ENCODE measurements at places on chromosomes 3 and 15.

DNA sequence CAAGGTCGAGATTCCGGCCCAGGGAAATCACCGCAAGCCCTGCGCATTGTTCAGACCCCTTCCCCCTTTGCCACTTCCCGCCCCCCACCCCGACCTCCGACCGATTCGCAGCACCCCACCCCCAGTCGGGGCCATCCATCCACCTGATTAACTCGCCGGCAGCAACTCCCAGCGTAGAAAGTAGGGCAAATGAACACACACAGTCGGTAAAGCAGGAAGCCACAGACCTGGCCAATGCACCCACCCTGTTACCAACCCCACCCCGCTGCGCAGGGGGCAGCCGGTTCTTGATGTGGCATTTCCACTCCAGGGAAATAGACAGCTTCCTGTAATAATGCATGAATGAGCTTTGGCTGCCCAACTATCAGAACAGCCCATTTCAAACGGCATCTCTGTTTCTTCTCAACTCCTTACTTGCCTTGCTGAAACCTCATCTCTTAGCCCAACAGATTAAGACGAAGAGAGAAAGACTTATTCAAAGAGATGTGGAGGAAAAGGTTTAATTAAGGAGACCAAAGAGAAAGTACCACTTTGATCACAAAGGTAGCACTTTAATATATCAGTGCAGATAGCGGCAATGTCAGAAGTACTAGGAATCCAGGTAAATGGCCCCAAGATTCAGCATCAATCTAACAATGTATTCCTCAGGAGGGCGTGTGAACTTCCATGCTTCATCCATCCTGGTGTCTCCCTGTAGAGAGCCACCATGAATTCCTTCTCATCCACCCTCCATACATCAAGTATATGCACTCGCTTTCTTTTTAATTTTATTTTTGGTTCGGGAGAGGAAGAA is 1.9 kb downstream of the TNIK start:
- DNase-seq = no peak

GRCh38 chr15:40768521-40769273 is 1.1 kb upstream of the C15orf62 start:
- DNase-seq = no peak

GRCh38 chr3:100401674-100402041 is 319 bp downstream of the LNP1 start:
- peak; percentile 55 for DNase-seq

- no peak for DNase-seq
Observed at GRCh38 chr3:186742618-186743380, 25.6 kb downstream of the KNG1 start.
